ENCODE measurements at places on chromosomes 7 and 10. TPM values are rescaled to one million over a fixed set of nuclear protein-coding genes. Genes with fewer than 3 reads are reported as not detected.

DNA sequence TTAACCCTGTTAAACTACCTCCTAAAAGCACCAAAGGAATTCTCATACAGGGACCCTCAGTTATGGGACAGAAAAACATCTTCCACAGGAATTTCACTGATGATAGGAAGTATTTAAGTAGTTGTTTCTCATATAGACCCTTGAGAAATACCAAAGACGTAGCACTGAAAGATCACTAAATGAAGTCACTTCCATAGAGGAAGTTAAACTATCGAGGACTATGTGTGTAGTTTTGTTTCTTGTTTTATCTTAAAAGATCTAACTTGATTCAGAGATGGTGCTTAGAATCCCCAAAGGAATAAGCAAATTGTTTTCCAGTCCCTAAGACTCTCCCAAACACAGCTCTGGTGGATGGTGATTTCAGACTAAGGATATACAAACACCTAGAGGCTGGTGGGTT lies 94.8 kb upstream of the AFAP1L2 start:
- no peaks in the 10 kb centered on the region for H3K4me1 ChIP-seq
- no peaks in the 10 kb centered on the region for H3K27me3 ChIP-seq
- no peak for DNase-seq
- no peak overlapping the region for H3K27ac ChIP-seq

DNA sequence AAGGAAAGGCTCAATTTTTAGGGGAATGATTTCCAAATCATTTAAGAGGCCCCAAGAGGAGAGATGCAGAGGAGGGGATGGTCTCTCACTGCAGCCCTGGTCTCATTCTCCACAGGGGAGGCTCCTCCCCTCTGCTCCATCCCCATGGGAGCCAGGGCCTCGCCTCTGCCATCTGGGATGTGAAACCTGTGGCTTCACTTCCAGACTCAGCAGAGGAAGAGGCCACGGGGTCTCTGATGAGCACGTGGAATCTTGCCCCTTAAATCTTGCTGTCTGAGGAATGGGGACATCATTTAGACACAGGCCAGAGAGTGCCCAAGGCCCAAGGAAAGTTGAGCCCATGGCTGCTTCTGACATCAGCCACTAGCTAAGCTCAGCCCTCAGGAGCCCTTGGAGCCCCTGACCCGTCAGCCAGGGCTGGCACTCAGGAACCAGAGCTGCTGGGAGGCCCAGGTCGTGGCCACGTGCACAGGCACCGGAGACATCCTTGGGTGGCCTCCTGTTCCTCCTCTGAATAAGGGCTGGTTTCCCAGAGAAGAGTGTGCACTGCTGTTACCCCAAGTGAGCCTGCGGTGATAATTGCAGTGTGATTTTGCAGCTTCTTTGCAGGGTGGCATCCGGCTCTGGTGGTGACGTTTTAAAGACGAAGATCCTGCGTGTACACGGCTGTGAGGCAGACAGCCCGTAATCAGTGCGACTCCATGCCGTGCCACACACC lies 50.5 kb downstream of the VIPR2 start:
- peaks cover 62% of the 10 kb centered on the region for H3K4me1 ChIP-seq
- H3K36me3 ChIP-seq = peaks cover 2% of the 10 kb centered on the region
- no peak for DNase-seq
- H3K4me3 ChIP-seq = no peak overlapping the region

- DNase-seq = peak; percentile 25
- H3K4me1 ChIP-seq = peaks cover 3% of the 10 kb centered on the region
- no peak overlapping the region for H3K4me3 ChIP-seq
- H3K27ac ChIP-seq = no peak overlapping the region
- H3K27me3 ChIP-seq = no peaks in the 10 kb centered on the region
- no peaks in the 10 kb centered on the region for H3K36me3 ChIP-seq
Observed at GRCh38 chr7:82317257-82317721, 126.3 kb downstream of the CACNA2D1 start.

DNA sequence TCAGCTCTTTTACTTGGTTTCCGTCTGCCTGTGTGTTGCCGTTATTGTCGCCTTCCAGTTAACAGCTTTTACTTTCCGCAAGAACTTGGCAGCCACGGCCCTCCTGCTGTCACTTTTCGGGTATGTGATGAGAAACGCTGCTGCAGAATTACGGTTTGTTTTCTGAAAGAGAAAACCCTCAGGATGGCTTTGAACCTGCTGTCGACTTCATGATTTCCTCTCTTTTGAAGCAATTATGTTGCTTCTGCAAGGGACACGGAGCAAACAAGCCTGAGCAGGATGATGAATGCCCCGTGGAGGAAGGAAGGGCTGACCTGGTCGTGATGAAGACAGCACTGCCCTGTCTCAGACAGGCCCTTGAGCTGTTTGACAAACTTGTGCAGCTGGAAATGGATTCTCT lies 339.8 kb downstream of the ABCA13 start:
- H3K27ac ChIP-seq = no peak overlapping the region
- peak; percentile 19 for DNase-seq
- no peaks in the 10 kb centered on the region for H3K36me3 ChIP-seq
- H3K4me1 ChIP-seq = no peaks in the 10 kb centered on the region

DNA sequence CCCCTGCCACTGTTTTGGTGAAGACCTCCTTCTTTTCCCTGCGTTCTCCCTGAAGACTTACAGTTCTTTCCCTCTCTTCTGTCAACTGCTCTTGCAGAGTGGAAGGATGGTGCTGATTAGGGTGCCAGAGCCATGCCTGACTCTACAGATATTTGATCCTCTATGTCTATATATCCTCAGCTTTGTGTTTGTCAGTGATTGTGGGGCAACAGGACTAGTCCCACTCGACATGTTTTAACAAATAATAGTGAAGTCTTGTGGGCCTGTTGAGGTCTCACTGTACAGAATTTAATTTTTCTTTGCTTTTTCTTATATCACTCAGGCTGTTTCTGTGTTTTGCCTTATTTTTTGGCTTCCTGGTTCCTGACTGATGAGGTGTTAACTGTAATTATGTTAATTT lies 5.0 kb downstream of the PLEKHA1 start:
- no peaks in the 10 kb centered on the region for H3K27me3 ChIP-seq
- peaks cover 8% of the 10 kb centered on the region for H3K36me3 ChIP-seq
- no peak for DNase-seq
- H3K27ac ChIP-seq = no peak overlapping the region
- H3K4me3 ChIP-seq = no peak overlapping the region

- DNase-seq = no peak
- H3K4me3 ChIP-seq = no peak overlapping the region
- H3K36me3 ChIP-seq = no peaks in the 10 kb centered on the region
- peaks cover 19% of the 10 kb centered on the region for H3K4me1 ChIP-seq
- no peak overlapping the region for H3K27ac ChIP-seq
Observed at GRCh38 chr7:131527456-131527855, 29.0 kb downstream of the PODXL start.

GRCh38 chr10:132981173-132981555 lies 38.8 kb upstream of the CFAP46 start:
- H3K36me3 ChIP-seq = no peaks in the 10 kb centered on the region
- no peak overlapping the region for H3K4me3 ChIP-seq
- H3K4me1 ChIP-seq = peaks cover 14% of the 10 kb centered on the region
- H3K27ac ChIP-seq = no peak overlapping the region
- peaks cover 32% of the 10 kb centered on the region for H3K27me3 ChIP-seq

DNA sequence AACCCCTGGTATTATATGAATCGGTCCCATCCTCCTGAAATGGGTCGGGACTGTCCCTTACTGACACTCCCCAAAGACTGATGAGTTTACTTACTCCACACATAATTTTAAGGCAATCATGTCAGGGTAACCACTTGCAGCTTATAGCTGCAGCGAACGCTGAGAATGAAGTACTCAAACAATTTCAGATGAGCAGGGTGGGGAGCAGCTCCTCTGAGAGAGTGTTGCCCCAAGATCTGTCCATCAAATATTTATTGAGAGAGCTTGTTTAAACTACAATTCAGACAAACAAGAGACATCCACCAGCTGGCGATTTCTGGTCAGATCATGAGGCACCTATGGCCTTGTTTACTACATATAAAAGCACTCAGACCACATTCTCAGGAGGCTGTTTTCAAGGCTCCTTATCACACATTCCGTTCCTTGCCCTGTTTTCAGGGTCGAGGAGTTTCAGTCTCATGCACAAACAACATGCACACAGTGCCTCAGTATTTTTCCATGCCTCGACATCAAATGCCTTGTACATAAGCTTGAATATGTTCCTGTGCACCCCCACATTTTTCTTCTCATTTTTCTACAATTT lies 80.1 kb downstream of the THSD7A start:
- no peak for DNase-seq
- H3K27ac ChIP-seq = no peak overlapping the region
- H3K4me3 ChIP-seq = no peak overlapping the region
- H3K27me3 ChIP-seq = no peaks in the 10 kb centered on the region
- H3K4me1 ChIP-seq = no peaks in the 10 kb centered on the region
- H3K36me3 ChIP-seq = no peaks in the 10 kb centered on the region

GRCh38 chr7:103343758-103344452 lies 662 bp downstream of the DNAJC2 start:
- H3K4me1 ChIP-seq = peaks cover 3% of the 10 kb centered on the region
- H3K27me3 ChIP-seq = no peaks in the 10 kb centered on the region
- peaks cover 11% of the 10 kb centered on the region for H3K36me3 ChIP-seq
- peak; percentile 40 for DNase-seq

GRCh38 chr7:121282129-121282528 lies 46.7 kb upstream of the WNT16 start:
- DNase-seq = no peak
- H3K27ac ChIP-seq = no peak overlapping the region
- no peaks in the 10 kb centered on the region for H3K27me3 ChIP-seq
- no peaks in the 10 kb centered on the region for H3K36me3 ChIP-seq
- no peaks in the 10 kb centered on the region for H3K4me1 ChIP-seq

GRCh38 chr7:137032436-137032835 lies 164.0 kb downstream of the CHRM2 start:
- DNase-seq = no peak
- no peaks in the 10 kb centered on the region for H3K27me3 ChIP-seq
- H3K36me3 ChIP-seq = no peaks in the 10 kb centered on the region
- no peak overlapping the region for H3K4me3 ChIP-seq

GRCh38 chr7:44631458-44632115 lies 25.2 kb downstream of the OGDH start:
- H3K27ac ChIP-seq = peak overlapping the region; percentile 45
- no peak overlapping the region for H3K4me3 ChIP-seq
- H3K27me3 ChIP-seq = no peaks in the 10 kb centered on the region
- H3K4me1 ChIP-seq = peaks cover 51% of the 10 kb centered on the region

DNA sequence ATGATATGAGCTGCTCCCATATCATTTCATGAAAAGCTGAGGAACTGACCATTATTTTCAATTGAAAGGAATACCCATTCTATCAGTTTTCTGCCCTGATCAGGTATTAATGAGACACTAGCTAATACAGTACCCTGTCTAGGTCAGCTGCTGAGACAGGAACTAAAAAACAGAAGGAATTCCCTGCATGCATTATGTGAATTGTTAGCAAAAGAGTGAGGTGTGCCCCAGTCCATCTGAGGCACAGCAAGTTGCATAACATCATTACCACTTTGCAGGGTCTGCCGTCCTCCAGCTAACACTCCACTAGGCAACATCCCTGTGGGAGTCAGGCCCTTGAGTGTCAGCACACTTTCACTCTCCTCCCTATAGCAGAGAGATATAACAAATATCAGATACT lies 11.1 kb upstream of the MSS51 start:
- no peaks in the 10 kb centered on the region for H3K27me3 ChIP-seq
- no peak overlapping the region for H3K27ac ChIP-seq
- peaks cover 23% of the 10 kb centered on the region for H3K36me3 ChIP-seq

- H3K36me3 ChIP-seq = no peaks in the 10 kb centered on the region
- DNase-seq = peak; percentile 64
- H3K27ac ChIP-seq = peak overlapping the region; percentile 90
- H3K4me1 ChIP-seq = peaks cover 16% of the 10 kb centered on the region
Observed at GRCh38 chr10:21363092-21363730, 162.3 kb downstream of the SKIDA1 start.

- H3K4me1 ChIP-seq = peaks cover 5% of the 10 kb centered on the region
- no peak overlapping the region for H3K4me3 ChIP-seq
- no peak for DNase-seq
- peaks cover 7% of the 10 kb centered on the region for H3K27me3 ChIP-seq
- no peak overlapping the region for H3K27ac ChIP-seq
Observed at GRCh38 chr10:46534828-46535524, 21.5 kb downstream of the GPRIN2 start.

GRCh38 chr7:128189231-128189930 lies 51.7 kb upstream of the LEP start:
- H3K4me1 ChIP-seq = no peaks in the 10 kb centered on the region
- DNase-seq = no peak
- no peak overlapping the region for H3K4me3 ChIP-seq
- H3K27ac ChIP-seq = no peak overlapping the region
- H3K27me3 ChIP-seq = peaks cover 25% of the 10 kb centered on the region

- no peak overlapping the region for H3K27ac ChIP-seq
- H3K36me3 ChIP-seq = no peaks in the 10 kb centered on the region
- H3K27me3 ChIP-seq = no peaks in the 10 kb centered on the region
- H3K4me1 ChIP-seq = peaks cover 30% of the 10 kb centered on the region
- no peak for DNase-seq
Observed at GRCh38 chr7:50658696-50659095, 93.5 kb upstream of the DDC start.

- no peak overlapping the region for H3K27ac ChIP-seq
- DNase-seq = no peak
- H3K4me3 ChIP-seq = no peak overlapping the region
- no peaks in the 10 kb centered on the region for H3K36me3 ChIP-seq
- no peaks in the 10 kb centered on the region for H3K4me1 ChIP-seq
Observed at GRCh38 chr7:78777829-78778228, 675.6 kb downstream of the MAGI2 start.

DNA sequence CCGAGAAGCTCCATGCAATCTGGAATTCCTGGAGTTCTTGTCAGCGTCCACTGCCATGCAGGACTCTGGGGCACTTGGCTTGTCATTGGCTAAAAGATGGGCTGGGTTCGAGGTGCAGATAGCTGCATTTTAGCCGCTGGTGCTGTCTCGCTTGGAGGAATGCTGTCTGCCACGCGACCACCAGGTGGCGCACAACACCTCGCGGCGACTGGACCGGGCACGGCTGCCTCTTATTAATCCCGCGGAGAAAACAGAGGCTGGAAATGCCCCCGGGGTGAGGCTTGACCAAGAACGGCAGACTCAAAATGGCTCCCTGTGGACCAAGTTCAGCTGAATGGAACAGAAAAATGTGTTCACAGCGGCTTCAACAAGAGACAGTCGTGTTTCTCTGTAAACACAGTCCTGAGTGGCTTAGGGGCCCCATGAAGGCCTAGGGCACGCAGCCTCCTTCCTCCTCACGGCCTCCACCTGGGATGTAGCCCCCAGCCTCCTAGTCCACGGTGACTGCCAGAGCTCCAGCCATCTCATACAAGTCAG lies 46.2 kb downstream of the AOC1 start:
- H3K4me1 ChIP-seq = peaks cover 30% of the 10 kb centered on the region
- no peak overlapping the region for H3K4me3 ChIP-seq
- DNase-seq = peak; percentile 62
- H3K36me3 ChIP-seq = no peaks in the 10 kb centered on the region
- no peak overlapping the region for H3K27ac ChIP-seq
- H3K27me3 ChIP-seq = peaks cover 27% of the 10 kb centered on the region

NUTM2A gene
- 0.44 TPM for total RNA-seq

LRIT1 gene
- total RNA-seq = not detected

Measured in muscle of leg (tissue), 16 donors.